ENCODE measurements at places on chromosomes 11 and 22.

- no peak for DNase-seq
Observed at GRCh38 chr22:36819112-36819511, 2.3 kb upstream of the PVALB start.

GRCh38 chr11:11142430-11142829 is 210.6 kb downstream of the CSNK2A3 start:
- DNase-seq, result no peak

GRCh38 chr22:46537225-46537945 is at the start of gene CELSR1:
Gene CELSR1 (minus strand): TSS chr22:46537620. CDS start chr22:46537170, 450 bp downstream.
- no peak for DNase-seq

- no peak for DNase-seq
Observed at GRCh38 chr11:61840371-61840770, 12.3 kb downstream of the FADS2 start.

- no peak for DNase-seq
Observed at GRCh38 chr11:70464509-70465361, 66.4 kb downstream of the CTTN start.

- DNase-seq, result no peak
Observed at GRCh38 chr11:74370123-74370522, 28.1 kb downstream of the PGM2L1 start.

DNA sequence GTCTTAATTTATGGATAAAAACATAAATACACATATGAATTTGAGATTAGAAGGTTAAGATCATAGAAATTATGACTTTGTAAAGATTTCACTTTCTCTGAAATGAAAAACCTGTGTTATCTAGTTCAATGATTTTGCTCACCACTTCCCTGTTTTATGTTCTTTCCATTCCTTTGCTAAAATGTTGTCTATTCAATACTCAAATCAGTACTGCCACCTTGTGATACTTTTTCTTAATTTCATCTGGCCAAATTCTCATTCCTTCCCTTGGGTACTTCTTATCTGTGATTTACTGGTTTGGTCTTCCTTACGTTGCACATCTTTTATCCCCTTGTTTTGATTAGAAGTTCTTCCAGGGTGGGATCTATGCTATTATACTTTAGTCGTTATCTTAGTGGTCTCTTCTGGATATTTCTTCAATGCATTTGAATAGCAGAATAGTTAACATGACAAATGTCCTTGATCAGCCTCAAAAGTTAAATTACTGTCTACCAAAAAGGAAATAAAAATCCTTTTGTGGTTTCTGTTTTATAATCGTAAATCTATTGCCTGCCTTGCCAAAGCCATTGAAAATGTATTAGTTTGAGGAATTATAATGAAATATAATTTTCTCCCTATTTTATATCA is 197.0 kb downstream of the PGR start:
- DNase-seq, result no peak

GRCh38 chr11:69122326-69122629 is 33.5 kb upstream of the SMIM38 start:
- DNase-seq, result no peak

DNA sequence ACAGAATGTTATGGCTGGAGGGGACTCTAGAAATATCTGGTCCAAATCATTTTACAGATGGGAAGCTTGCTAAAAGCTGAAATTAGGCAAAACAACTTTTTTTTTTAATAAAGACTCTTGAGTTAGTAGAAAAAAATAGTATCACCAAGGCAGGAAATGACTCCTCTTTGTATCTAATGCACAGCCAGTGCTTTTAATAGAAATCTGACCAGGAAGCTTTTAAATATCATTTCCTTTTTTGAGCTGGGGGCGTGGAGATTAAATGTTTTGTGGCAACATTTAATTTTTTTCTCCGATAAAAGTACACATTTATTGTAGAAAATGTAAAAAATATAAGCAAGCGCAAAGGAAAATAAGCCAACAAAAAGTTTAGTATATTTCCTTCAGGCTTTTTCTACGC is 22.5 kb downstream of the TRAF6 start:
- no peak for DNase-seq

- DNase-seq, result no peak
Observed at GRCh38 chr11:66957971-66958231, 282 bp downstream of the PC start.

GRCh38 chr11:31808721-31809540 is 2.2 kb downstream of the PAX6 start:
- DNase-seq, result no peak

DNA sequence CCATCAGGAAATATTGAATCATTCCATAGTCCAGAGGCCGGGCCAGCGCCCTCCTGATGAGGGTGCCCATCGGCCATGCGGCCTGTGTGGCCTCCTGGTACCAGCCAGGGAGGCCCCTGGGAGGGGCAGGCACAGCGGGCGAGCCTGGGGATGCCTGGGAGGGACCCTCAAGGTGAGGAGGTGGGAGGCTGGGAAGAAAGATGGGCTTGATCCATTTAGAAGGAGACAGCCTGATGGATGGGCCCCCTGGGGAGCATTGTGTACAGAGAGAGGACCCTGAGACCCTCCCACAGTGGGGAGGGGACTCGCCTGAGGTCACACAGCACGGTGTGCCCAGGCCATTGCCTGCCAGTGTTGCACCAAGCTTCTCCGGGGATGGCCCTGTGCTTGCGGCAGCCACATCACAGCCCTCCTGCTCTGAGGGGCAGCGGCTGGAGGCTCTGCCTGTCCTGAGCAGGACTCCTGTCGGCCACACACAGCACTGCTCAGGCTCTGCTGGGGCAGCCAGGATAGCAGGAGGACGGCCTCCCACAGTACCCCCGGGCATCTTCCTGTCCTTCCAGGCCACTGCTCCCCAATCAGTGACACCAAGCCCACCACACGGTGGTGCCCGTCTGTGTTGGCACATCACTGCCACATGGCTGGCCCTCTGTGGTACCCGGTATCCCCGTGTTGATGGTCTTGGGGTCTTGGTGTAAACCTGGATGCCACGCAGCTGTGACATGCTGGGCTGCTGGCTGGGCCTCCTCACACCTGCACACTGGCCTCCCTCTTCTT is 290.0 kb downstream of the TBC1D22A start:
- no peak for DNase-seq

- no peak for DNase-seq
Observed at GRCh38 chr11:78200061-78200460, 11.3 kb downstream of the USP35 start.

GRCh38 chr11:103586756-103587155 is 449.7 kb upstream of the DDI1 start:
- no peak for DNase-seq

- DNase-seq, result peak; percentile 40
Observed at GRCh38 chr22:36409911-36410756, 22.4 kb upstream of the MYH9 start.

DNA sequence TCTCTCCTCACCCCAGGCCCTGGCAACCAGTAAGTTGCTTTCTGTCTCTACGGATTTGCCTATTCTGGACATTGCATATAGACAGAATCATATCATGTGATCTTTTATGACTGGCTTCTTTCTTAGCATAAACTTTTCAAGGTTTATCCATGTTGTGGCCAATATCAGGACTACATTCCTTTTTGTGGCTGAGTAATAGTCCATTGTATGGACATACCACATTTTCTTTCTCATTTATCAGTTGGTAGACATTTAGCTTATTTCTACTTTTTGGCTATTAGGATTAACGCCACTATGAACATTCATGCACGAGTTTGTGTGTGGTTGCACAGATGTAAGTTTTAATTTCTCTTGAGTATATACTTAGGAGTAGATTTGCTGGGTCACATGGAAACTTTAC is 35.7 kb downstream of the ARFGAP3 start:
- DNase-seq, result no peak

GRCh38 chr11:83004746-83005556 is 66.7 kb downstream of the RAB30 start:
- no peak for DNase-seq

DNA sequence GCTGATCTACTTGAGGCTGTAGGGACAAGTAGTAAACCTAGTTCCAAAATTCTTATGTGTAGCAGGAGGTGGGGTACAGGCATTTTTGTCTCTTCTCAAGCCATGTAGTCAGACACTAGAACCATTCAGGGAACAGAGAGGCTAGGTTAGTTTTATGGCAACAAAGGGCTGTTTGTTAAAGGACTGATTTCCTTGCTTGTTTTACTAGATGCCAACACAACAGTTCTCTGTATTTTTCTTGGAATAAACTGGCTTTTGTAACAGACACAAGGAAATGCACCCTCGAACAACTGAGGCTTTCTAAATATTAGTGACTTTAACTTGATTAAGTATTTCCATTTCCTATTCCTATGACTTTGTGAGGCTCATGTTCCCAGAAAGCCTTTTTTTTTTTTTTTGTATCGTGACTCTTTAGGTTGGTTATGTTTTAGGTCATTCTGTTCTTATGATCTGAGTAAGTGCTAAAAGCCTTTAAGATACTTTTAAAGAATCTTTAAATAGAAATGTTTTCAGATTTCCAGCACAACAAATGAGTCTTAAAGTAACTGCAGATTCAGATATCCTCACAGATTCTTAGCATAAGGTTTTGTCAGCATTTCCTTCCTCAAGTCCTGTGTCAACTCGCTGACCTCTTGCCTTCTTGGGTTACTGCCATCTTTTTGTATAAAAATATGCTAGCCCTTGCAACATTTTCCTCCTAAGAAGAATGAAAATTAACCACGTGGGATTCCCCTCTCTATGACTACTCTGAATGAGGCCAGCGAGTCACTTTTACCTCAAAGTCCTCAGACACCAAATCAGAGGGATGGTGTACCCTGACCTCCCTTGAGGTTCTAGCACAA is 92.5 kb downstream of the CCDC83 start:
- no peak for DNase-seq

- DNase-seq, result no peak
Observed at GRCh38 chr11:1755692-1756561, 5.5 kb upstream of the IFITM10 start.

DNA sequence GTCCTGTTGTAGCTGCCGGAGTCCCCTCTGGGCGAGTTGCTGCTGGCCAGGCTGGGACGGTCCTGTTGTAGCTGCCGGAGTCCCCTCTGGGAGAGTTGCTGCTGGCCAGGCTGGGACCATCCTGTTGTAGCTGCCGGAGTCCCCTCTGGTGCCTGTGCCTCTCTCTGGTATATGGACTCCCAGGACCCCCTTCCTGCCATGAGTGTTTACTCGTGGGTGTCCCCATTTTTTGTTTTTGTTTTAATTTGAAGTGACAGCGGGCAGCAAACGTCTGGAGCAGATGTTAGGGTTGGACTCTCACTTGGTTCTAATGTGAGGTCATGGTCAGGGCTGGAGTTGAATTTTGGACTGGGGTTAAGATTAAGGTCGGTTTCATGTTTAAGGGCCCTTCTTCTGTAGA is 14.2 kb downstream of the SHANK3 start:
- DNase-seq, result no peak

Data from stimulated activated CD4-positive, alpha-beta T cell treated with anti-CD3 and anti-CD28 coated beads, TNF-alpha, amount 100 ng/mL, for 1 hour (primary cell).